Bronchus fibroblast of lung (primary cell): ENCODE measurements at places on chromosomes 3 and 15. TPM values are rescaled to one million over a fixed set of nuclear protein-coding genes. Genes with fewer than 3 reads are reported as not detected.

The NEO1 gene
- 10.0 and 11.6 TPM in 2 replicates for total RNA-seq

The MRPS11 gene
- total RNA-seq = 29.4 and 34.5 TPM in 2 replicates

The PLS1 gene
- total RNA-seq = 1.6 and 2.2 TPM in 2 replicates

The ZPLD1 gene
- not detected in 2 replicates for total RNA-seq

The LRRC58 gene
- total RNA-seq = 11.9 and 16.0 TPM in 2 replicates

The TMEM207 gene
- total RNA-seq = not detected in 2 replicates

The RBP2 gene
- total RNA-seq = not detected in 2 replicates

The SPINT1 gene
- 2.5 and 4.3 TPM in 2 replicates for total RNA-seq

The ZKSCAN7 gene
- 4.8 and 5.2 TPM in 2 replicates for total RNA-seq

The ZMYND10 gene
- 0.34 and 1.3 TPM in 2 replicates for total RNA-seq

The AADACL2 gene
- total RNA-seq = not detected in 2 replicates

The HTD2 gene
- total RNA-seq = 3.9 and 6.1 TPM in 2 replicates

The SLC38A3 gene
- total RNA-seq = 0.30 TPM in 1 of 2 replicates, not detected in the other

The GREM1 gene
- 25.0 and 26.1 TPM in 2 replicates for total RNA-seq

The SYNPR gene
- not detected in 2 replicates for total RNA-seq

The WDR49 gene
- total RNA-seq = not detected in 2 replicates

The RHCG gene
- total RNA-seq = not detected in 2 replicates

The PTX3 gene
- 276 and 277 TPM in 2 replicates for total RNA-seq

The RBPMS2 gene
- 0.34 and 0.59 TPM in 2 replicates for total RNA-seq

The DYNC1LI1 gene
- total RNA-seq = 36.3 and 37.6 TPM in 2 replicates

The CCDC32 gene
- total RNA-seq = 18.1 and 20.5 TPM in 2 replicates

The CLEC3B gene
- 19.9 and 23.4 TPM in 2 replicates for total RNA-seq

The SELENOT gene
- 73.9 and 81.2 TPM in 2 replicates for total RNA-seq

The ABHD5 gene
- 20.8 and 21.6 TPM in 2 replicates for total RNA-seq

The KLHL40 gene
- not detected in 2 replicates for total RNA-seq

The SMAD6 gene
- total RNA-seq = 4.7 and 7.1 TPM in 2 replicates

The C3orf85 gene
- total RNA-seq = not detected in 2 replicates

The ANKRD63 gene
- total RNA-seq = not detected in 2 replicates

The TTBK2 gene
- total RNA-seq = 2.4 and 3.5 TPM in 2 replicates

The MRPL46 gene
- total RNA-seq = 15.1 and 23.0 TPM in 2 replicates

The SMCO1 gene
- 0.15 and 0.34 TPM in 2 replicates for total RNA-seq

The CX3CR1 gene
- total RNA-seq = 0.15 TPM in 1 of 2 replicates, not detected in the other

The USF3 gene
- 4.3 and 5.0 TPM in 2 replicates for total RNA-seq

The NMB gene
- 11.9 and 12.1 TPM in 2 replicates for total RNA-seq

The IL17RB gene
- total RNA-seq = 0.17 TPM in 1 of 2 replicates, not detected in the other

The OR5H2 gene
- total RNA-seq = not detected in 2 replicates
